Cardiac muscle cell (in vitro differentiated cells and primary cell): ENCODE measurements at places on chromosomes 7 and 10.

GRCh38 chr7:19705663-19706062 is 3.2 kb downstream of the POLR1F start:
- no peak overlapping the region for H3K27ac ChIP-seq
- DNase-seq = no peak
- H3K4me1 ChIP-seq = peaks cover 6% of the 10 kb centered on the region

DNA sequence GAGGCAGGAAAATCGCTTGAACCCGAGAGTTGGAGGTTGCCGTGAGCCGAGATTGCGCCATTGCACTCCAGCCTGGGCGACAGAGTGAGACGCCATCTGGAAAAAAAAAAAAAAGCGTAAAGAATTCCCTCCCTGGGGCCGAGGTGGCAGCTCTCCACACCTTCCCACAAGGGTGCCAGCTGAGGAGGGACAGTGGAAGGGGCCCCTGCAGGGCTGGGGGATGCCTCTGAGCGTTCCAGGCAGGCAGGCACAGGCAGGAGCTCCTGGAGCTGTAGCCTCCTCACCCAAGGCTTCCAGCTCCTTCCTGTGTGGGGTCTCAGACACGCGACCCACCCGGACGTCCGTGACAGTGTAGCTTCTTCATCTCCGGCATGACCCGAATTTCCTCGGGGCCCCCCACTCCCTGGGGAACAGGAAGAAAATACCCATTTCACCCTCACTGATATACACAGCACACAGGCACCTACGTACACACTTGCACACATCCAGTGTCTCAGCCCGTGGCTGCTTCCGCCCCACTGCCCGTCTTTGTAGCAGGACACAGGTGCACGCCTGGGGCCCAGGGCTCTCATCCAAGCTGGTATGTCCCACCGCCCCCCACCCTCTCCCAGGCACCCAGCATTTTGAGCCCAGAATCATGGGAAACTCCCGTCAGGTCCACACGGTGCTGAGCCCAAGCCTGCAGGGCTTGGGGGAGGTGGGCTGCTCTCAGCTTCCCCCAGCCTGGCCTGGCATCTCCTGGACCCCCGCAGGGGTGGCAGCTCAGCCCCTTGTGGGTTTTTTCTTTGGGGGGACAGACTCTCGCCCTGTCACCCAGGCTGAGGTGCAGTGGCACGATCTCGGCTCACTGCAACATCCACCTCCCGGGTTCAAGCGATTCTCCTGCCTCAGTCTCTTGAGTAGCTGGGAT is 25.7 kb downstream of the GRIFIN start:
- no peaks in the 10 kb centered on the region for H3K27me3 ChIP-seq
- no peaks in the 10 kb centered on the region for H3K4me1 ChIP-seq
- H3K27ac ChIP-seq = no peak overlapping the region
- H3K36me3 ChIP-seq = no peaks in the 10 kb centered on the region
- no peak for DNase-seq

- no peaks in the 10 kb centered on the region for H3K4me1 ChIP-seq
- DNase-seq = no peak
- peaks cover 20% of the 10 kb centered on the region for H3K36me3 ChIP-seq
- no peak overlapping the region for H3K27ac ChIP-seq
- H3K4me3 ChIP-seq = no peak overlapping the region
Observed at GRCh38 chr10:1094112-1095057, 38.2 kb downstream of the WDR37 start.

GRCh38 chr10:5895804-5896203 is 5.8 kb downstream of the FBH1 start:
- H3K27me3 ChIP-seq = no peaks in the 10 kb centered on the region
- DNase-seq = no peak
- no peaks in the 10 kb centered on the region for H3K36me3 ChIP-seq
- peak overlapping the region; percentile 95 for H3K27ac ChIP-seq
- no peak overlapping the region for H3K4me3 ChIP-seq

GRCh38 chr7:95601316-95601715 is 5.0 kb upstream of the PDK4 start:
- H3K4me3 ChIP-seq = no peak overlapping the region
- H3K4me1 ChIP-seq = no peaks in the 10 kb centered on the region
- DNase-seq = no peak
- H3K27ac ChIP-seq = no peak overlapping the region
- H3K36me3 ChIP-seq = no peaks in the 10 kb centered on the region

DNA sequence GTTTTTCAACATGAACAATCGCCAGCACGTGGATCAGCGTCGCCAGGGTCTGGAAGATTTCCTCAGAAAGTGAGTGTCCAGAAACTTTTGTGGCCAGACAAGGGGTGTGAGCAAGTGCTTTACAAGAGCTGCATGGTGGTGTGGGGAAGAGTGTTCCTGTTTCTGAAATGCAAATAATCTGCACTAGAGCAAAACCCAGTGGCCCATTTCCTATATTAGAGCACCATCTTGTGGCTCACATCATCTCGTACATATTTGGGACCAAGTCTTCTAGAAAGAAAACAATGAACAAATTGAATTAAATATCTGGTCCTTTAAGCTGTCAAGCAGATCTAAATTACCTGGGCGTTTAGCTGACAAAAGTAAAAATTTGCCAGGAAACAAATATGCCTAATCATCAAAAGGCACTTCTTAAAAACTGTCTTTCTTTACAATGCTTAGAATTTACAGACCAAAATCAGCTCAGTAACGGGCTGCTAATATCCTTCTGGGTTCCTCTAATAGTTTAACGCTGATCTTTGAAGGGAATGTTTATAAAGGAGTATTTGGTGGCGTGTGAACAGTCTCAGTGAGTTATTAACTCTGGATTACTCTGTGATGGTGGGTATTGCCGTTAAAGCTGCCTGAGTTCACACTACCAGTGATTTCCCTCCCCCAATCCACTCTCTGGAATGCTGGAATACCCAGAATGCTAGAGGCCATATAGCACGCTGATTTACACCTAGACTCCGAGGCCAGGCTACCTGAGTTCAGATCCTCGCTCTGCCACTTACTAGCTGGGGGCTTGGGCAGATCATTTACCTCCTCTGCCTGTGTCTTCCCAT is 73.6 kb downstream of the SNX10 start:
- no peaks in the 10 kb centered on the region for H3K36me3 ChIP-seq
- no peak overlapping the region for H3K4me3 ChIP-seq
- no peaks in the 10 kb centered on the region for H3K27me3 ChIP-seq
- H3K4me1 ChIP-seq = no peaks in the 10 kb centered on the region
- no peak overlapping the region for H3K27ac ChIP-seq

DNA sequence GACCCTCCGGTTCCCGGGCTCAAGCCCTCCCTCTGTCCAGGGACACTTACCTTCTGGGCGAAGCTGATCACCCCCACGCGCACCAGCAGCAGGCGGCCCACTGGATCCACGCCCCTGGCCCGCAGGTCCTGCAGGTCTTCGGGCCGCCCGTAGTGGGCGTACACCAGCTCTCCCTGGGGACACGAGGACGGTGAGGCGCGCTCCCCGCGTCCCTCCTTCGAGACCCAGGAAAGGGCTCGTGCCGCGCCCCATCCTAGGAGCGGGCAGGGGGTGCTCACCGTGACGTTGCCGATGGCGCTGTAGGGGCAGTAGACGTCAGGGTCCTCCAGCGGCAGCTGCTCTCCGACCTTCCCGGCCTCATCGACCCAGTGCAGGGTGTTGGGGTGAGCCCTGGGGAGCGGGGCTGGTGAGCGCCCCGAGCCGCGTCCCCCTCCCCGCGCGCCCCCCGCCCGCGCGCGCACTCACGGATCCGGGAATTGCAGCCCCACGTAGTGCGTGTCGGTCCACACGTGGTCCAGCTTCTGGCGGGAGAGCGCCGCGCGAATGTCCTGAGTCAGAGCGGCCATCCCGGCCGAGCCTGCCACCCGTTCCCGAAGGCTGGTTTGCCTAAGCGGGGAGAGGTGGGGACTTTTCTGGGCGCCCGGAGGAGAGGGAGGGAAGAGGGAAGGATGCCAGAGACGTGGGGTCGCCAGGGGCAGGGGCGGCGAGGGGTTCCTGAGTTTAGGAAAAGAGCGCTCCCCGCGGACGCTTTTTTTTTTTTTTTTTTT is 8.2 kb downstream of the TFR2 start:
- no peaks in the 10 kb centered on the region for H3K36me3 ChIP-seq
- H3K27me3 ChIP-seq = peaks cover 27% of the 10 kb centered on the region
- no peaks in the 10 kb centered on the region for H3K4me1 ChIP-seq
- DNase-seq = peak; percentile 54
- no peak overlapping the region for H3K27ac ChIP-seq
